Smooth muscle cell of the brain vasculature (primary cell): ENCODE measurements at places on chromosomes 2 and 18.

- DNase-seq: no peak
Observed at GRCh38 chr2:105821428-105822125, 76.9 kb downstream of the NCK2 start.

DNA sequence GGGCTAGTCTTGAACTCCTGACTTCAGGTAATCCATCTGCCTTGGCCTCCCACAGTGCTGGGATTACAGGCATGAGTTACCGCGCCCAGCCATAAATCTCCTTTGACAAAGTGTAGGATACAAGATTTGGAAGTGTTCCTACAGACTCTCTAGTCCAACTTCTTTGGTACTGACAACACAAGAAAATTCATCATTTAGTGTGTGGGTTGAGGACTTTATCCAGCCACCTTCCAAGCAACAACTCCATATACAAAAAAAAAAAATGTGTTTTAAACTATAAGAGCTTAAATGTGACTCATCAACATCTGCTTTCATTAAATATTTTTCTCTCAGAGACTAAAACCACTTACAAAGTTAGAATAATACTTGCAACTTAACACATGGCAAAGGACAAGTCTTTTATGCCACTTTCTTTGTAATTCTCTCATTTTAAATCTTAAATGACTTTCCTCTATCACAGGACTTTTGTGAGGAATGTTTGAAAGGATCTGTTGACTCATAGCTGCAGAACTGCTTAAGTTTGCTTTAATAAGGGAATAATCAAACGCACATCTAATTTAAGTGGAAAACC is 46.2 kb upstream of the ITGAV start:
- DNase-seq: peak; percentile 15

DNA sequence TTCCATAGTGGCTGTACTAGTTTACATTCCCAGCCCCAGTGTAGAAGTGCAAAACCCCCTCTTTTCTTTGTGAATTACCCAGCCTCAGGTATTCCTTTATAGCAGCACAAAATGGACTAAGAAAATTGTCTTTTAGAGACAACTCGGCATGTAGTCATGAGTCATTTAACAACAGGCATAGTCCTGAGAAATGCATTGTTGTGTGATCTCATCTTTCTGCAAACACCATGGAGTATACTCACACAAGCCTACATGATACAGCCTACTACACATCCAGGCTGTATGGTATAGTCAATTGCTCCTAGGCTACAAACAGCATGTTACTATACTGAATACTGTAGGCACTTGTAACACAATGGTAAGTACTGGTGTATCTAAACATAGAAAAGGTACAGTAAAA is 44.4 kb upstream of the MBP start:
- no peak for DNase-seq

- no peak for DNase-seq
Observed at GRCh38 chr2:153136216-153136615, 342.3 kb downstream of the RPRM start.

GRCh38 chr2:120974950-120975349 is 239.3 kb downstream of the GLI2 start:
- DNase-seq: no peak

DNA sequence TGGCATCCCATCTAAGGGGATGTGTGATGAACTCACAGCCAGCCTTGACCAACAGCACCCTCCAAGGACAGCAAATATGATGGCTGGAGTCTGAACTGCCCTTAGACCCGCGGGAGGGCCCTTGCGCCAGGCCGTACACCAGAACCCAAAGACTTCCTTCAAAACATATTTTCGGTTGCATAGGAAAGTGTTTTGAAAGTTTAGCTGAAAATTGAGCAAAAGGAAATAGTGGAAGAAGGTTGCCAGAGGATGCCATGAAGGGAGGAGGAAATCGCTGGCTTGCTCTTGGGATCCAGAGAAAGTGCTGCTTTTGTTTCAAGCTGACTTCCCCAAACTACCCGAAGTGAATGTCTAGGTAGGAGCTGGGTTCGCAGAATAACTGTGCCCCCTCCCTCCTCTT is 61.3 kb downstream of the IL1R2 start:
- no peak for DNase-seq

DNA sequence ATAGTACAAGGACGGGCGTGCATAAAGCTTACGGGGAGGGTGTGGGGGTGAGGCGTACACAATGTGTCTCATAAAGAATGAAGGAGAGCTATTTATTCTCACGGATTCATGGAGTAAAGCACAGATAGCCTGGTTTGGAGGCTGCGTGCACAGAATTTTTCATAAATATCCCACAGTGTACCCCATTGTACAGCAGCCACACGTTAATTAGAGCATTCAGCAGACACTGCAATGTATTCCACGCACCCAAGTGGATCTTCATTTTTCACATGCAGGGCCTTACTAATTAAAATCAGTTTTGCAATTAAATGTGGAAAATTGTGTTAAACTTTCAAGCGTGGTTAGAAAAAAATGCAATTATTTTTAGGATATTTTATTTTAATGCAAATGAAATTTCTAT is 227.7 kb upstream of the PXDN start:
- DNase-seq: no peak

DNA sequence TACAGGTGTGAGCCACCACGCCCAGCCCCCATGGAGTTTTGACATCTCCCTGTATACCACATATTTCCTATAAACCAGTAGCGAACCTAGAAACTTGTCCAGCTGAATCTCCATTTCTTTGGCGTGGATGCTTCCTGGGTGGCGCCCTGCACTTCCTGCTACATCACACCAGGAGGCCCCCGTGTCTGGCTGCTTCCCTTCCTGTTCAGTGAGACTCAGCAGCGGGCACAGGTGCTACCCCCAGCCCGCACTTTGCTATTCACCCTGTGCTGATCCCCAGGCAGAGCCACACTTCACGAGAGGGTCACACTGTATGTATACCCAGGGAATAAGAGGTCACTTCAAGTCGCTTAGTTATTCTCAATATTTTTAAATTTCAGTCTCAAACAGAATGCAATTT is 35.0 kb downstream of the CYP27C1 start:
- DNase-seq: no peak

GRCh38 chr18:64409511-64409910 is 260.6 kb upstream of the LINC00305 start:
- DNase-seq: peak; percentile 17

DNA sequence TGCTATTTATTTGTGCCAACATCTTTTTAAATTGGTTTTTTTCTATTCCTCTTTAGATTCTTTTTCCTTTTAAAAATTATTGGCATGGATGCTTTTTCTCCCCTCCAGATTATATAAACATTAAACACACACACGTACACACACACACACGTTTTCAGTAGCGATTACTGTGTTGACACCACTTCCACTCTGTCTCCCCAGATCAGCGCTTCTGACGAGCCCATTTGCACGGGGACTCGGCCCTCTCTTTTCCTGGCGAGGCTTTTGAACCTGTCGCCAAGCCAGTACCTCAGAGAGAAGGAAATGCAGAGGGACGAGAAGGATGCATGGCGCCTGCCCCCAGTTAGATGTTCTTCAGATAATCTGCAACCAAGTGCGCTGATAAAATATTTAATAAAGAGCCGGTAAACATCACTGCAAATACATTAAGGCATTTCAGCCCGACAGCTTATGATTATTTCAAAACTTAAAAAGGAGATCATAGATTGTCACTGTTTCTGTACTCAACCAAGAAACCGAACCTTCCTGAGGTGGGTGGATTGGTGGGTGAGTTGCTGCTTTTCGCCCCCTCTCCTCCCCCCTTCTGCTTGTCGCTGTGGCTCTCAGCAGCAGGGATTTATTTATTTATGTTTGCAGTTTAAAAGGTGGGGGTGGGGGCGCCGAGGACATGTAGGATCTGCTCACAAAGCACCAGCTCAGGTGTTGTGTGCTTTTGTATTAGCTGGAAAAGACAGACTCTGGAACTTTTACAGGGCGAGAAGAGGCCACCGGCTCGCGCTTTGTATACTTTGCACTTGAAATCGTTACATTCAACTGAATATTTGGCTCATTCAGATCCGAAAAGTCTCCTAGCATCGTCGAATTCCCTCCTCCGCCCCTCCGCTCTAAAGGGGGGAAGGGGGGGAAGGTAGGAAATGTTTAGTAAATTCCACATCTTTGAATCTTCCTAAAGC is 787 bp upstream of the TBR1 start:
- no peak for DNase-seq

DNA sequence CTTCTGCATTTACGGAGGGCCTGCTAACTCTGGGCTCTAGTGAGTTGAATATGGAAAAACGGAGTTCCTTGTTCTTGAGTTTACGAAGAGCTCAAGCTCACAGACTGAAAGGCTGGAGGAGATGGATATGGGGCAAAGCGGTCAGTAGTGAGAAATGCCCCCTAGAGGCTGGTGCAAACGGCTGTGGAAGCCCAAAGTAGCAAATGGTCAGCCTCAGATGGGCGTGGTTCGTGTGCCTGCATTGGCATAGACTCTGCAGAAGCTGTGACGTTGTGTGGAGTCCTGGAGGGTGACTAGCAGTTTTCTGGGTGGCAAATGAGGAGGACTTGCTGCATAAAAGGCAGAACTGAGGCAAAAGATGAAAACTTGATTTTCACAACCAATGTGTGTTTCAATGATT is 93.6 kb upstream of the TWIST2 start:
- DNase-seq: no peak

DNA sequence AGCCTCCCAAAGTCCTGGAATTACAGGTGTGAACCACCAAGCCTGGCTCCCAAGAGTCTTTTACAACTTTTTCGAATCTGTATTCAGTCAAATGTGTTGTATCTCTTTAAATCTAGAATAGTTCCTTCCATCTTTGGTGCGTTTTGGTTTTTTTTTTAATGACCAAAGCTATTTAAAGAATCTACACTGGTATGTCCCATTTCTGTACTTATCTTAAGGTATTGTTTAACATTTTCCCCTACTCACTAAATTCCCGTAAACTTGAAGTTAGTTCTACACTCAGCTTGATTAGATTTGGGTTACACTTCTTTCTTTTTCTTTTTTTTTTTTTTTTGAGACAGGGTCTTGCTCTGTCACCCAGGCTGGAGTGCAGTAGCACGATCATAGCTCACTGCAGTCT is 63.8 kb downstream of the TMEM237 start:
- no peak for DNase-seq
